Retina (tissue), 1 donor: ENCODE measurements at places on chromosomes 1 and 21.
A peak's percentile ranks its signal among the peaks of the same experiment; 100 is the strongest.

DNA sequence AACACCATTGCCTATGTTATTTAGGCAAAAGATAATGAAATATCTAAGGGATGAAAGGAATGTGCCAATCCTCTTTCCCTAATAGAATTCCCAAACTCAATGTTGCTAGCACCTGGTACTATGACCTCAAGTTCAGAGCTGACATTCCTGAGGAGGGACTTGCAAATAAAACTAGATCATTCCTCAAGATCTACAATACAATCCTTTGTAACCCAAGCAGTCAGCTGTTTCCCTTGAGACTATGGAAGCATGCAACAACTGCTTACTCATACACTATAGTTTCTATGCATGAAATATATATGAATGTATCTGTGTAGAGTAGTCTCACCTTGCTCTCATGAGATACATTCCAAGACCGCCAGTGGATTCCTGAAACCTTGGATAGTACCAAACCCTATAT, 65.0 kb downstream of the ABL2 start:
- DNase-seq: no peak

DNA sequence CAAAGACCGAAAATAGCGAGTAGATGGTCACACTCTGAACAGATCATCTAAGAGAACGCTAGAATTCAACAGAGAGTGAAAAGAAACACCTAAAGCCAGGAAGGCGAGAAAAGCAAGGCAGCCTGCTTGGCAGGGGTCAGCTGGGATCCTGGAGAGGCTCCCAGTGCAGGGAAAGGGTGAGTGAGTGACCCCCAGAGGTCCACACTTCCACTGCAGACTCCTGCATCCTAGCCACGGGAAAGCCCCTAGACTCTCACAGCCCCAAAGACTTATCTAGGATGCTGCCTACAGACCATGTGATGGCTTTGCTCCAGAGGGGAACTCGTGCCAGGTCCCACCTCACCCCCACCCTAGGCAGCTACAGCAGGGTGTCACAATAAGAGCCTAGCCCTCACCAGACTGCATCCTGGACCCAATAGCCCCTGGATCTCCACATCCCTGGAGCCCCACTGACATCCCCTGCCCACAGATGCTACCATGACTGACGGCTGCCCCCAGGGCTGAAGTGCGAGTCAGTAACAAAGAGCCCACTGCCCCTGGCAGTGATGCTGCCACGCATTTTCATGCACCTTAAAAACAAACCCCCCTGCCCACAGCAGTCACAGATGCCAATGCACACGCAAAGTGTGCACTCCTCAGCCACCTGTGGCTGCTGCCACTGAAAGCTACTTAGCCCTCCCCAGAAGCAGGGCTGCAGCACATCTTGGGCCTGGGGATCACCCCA, 62.2 kb downstream of the PSMG1 start:
- DNase-seq: no peak

- DNase-seq: no peak
These were observed 77.8 kb downstream of the DRAM2 start for GRCh38 chr1:111062081-111062480.

DNA sequence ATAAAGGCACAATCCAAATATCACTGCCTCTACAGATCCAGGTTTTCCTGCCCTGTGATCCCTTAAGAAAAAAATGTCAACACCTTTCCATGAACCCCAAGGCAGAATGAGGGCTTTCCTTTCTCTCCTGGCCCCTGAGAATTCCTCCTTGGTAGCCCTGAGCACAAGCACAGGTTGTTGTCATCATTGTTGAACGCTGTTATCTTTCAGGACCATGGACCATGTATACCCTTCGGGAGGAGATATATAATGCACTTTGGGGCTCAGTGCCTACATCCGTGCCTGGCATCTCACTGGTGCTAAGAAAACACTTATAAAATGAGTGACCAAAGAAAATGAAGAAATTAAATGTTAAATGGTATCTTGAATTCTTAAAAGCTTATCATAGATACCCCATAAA, 296.2 kb downstream of the SETD4 start:
- DNase-seq: no peak

GRCh38 chr1:30753118-30753517, 4.5 kb downstream of the LAPTM5 start:
- DNase-seq: no peak

DNA sequence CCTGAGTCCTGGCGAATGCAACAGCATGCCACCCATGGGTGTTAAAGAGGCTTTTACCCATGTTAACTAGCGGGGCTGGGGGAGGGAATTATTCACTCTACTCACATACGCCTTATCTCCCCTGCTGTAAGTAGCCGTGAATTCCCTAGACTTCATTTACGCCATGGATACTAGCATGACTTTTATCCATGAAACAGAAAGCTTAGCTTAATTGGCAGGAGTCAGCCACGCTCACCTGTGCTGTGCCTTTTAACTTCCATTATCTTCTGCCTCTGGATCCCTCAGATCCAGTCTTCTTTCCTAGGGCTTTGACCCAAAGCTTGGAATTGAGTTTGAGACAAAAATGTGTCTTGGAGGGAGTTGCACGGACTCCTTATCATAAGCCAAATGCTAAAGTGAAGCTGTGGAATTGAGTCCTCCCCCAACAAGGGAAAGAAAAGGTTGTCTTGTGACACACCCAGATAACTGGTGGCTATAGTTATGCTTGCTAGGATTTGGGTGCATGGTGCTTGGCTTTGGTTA, 9.7 kb upstream of the NASP start:
- no peak for DNase-seq

- DNase-seq: no peak
These were observed 202.7 kb upstream of the FOXD3 start for GRCh38 chr1:63119575-63120155.

DNA sequence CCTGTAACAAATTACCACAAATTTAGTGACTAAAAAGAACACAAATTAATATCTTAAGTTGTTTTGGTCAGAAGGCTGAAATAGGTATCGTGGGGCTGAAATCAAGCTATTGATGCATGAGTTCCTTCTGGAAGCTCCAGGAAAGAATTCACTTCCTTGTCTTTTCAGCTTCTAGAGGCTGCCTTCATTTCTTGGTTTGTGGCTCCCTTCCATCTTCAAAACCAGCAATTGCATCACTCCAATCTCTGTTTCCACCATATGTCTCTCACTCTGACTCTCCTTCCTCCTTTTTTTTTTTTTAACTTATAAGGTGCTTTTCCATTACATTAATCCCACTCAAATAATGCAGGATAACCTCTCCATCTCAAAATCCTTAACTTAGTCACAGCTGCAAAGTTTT, 78.4 kb downstream of the OLFM3 start:
- DNase-seq: no peak

DNA sequence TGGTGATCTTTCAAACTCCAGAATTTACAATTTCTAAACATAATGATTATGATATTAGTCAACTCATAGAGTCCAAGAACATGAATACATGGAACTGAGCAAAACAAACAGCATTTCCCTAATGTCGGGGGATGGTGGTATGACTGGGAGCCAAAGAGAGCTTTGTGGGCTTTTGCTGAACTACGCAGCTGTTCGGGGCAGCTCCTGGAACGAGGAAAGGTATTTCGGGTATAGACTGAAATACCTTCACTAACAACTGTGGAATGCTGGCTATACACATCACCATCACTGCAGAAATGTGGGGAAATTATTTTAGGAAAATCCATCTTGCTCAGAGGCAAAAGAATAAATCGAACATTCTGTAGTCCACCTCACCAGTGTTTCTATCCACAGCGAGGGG, 30.2 kb upstream of the VPS26C start:
- DNase-seq: no peak

DNA sequence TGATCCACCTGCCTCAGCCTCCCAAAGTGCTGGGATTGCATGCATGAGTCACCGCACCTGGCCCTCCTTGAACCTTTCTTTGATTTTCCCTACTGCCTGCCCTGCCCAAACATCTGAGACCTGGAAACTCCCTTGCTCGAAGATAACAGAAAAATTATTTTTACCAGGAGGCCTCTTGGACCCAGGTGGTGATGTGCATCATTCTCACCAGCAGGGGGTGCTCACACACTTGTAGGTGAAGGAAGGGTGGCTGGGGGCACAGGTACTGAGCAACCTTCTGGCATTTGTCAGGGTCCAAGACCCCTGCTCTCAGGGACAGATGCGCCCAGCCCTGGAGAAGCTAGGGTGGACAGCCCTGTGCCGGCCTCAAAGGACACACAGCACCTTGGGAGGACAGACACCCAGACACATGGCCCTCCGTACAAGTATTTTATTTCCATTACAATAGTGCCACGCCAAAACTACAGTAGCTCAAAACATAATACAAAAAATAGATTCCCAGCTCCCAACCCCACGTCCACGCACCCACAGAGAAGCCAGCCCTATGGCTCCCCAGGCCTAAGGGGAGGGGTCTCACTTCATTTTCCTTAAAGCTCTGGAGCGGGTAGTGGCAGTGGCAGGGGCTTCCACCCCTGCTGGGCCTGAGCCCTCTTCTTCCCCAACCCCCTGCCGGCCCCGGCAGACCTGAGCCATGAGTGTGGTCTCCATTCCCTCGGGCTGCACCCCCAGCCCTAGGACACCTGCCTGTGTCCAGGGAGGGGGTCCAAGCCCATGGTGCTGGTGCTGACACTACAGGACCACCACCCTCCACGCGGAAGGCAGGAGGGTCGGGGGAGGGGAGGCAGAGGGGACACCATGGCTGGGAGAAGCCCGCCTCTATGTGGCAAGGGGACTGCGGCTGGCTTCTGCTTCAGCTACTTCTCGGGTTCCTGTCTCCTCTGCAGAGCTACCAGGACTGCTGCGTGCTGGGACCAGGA, 40.4 kb upstream of the EIF4G3 start:
- peak; percentile 32 for DNase-seq

DNA sequence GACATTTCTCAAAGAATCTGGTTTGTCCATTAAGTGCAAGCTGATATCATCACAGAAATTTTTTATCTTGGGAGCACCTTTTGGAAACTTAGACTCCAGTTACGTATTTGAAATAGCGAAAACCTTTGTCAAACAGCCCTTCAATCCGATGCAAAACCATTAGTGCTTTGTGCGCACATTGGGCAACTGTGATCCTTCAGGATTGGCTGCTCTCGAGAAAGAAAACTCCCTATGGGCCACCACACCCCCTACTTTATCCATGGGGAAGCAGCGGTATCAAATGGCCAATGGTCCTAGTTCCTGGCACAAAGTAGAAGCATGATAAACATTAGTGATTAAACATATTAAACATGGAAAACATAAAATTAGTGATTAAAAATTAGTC, 16.0 kb upstream of the CD55 start:
- no peak for DNase-seq

- DNase-seq: no peak
These were observed 1080.6 kb upstream of the B3GALT2 start for GRCh38 chr1:194267021-194267420.

DNA sequence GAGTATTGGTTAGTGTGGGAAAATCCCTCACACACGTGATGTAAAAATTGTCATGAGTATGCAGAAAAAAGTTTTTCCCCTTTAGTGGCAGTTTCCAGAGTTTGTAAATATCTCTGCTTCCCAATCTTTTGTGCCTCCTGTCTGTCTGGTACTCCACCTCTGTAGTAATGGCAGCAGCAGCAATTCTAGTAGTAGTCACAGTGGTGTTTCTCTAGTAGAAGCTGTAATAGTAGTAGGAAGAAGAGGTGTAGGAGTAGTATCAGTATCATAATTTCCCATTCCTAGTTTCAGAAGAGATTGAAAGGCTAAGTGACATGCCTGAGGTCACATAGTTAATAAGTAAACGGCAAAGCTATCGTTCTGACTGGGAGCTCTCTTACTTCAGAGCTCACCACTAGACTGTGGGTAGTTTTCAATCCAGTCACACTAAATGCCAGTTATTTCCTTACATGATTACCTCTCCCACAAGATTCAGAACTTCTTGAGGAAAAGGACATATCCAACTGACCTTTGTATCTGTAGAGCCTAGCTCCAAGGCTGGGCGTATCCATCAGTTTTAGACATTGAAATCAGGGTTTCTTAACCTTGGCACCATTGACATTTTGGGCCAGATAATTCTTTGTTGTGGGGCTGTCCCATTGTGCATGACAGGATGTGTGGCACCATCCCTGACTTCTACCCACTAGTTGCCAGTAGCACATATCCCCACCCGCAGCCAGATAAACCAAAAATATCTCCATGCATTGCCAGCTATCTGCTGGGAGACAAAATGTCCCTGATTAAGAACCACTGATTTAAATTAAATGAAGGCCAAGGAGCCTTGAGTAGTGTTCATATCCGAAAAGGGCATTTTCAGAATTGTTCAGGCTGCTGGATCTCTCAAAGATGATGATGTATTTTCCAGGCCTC, 135.9 kb downstream of the FGGY start:
- DNase-seq: no peak

DNA sequence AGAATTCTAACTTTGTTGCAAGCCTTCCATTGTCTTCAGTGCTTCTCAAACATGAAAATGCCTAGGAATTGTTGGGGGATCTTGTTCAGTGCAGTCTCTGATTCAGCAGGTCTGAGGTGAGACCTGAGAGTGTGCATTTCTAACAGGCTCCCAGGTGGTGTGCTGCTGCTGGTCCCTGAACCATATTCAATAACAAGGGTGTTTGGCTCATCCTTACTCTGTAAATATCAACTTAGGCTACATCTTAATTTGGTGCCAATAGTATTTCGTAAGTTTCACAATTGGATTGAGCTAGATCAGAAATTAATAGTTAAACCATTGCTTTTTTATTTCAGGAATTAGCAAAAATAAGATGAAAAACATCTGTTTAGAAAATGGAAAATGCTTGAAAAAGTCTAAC, 59.1 kb upstream of the GPR88 start:
- DNase-seq: no peak

DNA sequence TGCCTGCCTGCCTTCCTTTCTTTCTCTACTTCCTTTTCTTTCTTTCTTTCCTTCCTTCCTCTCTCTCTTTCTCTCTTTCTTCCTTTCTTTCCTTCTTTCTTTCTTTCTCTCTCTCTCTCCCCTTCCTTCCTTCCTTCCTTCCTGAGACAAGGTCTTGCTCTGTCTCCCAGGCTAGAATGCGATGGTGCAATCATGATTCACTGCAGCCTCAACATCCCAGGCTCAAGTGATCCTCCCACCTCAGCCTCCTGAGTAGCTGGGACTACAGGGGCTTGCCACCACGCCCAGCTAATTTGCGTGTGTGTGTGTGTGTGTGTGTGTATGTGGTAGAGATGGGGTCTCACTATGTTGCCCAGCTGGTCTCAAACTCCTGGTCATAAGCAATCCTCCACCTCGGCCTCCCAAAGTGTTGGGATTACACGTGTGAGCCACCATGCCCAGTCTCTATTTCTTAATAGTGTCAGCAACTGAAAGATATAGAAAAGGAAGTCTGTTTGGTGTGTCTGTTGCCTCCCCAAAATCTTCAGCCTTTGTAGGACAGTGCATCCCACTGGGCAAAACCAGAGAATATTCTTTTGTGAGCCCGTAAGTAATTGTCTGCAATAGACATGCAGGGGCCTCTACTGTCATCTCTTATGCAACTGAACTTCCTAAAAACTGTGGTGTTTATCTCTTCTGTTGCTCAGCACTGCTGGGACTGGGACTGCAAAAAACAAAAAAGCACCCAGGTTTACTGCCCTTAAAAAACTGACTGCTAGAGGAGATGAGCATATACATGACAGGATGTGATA, 20.9 kb upstream of the RAB4A start:
- DNase-seq: no peak

DNA sequence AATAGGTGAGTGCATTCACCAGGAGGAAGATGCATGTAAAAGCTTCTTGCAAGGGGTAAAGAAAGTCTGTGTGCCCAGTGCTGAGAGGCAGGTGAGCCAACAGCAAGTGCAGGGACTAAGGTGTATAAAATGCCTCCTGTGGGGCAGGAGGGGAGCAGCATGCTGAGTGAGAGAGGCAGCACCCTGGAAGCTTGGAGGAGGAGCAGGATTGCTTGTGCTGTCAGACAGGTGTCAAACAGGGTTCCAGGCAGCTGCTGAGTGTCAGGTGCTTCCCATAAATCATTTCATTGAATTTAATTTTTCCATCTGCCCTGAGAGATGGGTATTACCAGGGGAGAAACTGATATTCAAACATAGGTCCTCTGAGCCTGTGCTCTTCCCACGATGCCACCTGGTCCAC, 13.9 kb downstream of the BSND start:
- DNase-seq: no peak
